Activated CD4-positive, alpha-beta T cell treated with anti-CD3 and anti-CD28 coated beads, Interleukin-2, amount 10 ng/mL, durations not matched to agents 7 days and 5 days (primary cell): ENCODE measurements at places on chromosomes 7 and 10.

- DNase-seq, result no peak
These were observed 28.7 kb downstream of the ERLIN1 start for GRCh38 chr10:100157156-100157555.

DNA sequence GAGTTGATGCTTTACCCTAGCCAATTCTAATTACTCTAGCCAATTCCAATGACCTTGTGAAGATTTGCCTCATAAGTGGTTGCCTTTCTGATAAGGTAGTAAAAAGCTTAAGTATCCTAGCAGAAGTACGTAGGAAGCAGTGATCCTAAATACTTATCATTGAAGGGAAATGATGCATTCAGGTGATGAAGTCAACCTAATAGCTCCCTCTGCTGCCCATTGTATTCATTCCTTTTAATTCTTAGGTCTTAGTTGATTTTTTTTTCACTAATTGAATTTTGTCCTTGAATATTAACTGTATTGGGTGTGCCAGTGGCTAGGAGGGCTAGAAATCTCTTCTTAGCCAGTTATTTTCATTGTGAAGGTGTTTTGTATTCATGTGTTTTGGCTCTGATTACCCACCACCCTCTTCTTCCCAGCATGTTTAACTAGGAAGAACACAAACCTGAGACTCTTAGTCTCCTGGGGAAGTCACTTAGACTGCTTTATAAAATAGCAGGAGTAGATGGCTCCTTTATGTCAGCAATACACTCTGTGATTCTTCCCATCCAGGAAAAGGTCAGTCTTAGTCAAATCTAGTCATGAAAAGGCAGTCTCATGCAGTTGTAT is 46.3 kb downstream of the PLEKHA8 start:
- peak; percentile 13 for DNase-seq

DNA sequence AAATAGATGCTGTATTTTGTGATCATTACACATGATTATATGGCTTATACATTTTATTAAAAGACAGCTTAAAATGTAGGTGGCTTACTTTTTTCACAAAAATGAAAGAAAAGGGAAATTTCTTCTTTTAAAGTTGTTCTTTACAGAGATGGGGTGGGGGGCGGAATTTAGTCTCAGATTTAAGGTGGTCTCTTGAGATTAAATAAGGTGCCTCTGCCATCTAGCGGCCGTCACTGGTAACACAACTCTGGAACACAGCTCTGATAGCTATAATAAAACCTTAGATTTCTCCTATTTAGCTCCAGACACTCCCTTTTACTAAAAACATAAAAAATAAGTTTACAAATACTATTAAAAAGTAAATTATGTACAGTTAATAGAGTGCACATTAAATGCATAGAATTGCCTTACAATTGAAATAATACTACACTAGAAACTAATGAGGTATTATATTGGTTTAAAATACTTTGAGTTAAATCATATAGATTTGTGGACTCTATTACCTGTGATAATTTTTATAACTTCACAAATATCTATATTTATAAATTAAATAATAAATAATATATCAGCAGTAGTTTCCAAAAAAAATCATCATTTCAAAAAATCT is 210.9 kb downstream of the DGKB start:
- peak; percentile 41 for DNase-seq

- no peak for DNase-seq
These were observed 40.9 kb downstream of the NUDCD3 start for GRCh38 chr7:44449584-44449928.

DNA sequence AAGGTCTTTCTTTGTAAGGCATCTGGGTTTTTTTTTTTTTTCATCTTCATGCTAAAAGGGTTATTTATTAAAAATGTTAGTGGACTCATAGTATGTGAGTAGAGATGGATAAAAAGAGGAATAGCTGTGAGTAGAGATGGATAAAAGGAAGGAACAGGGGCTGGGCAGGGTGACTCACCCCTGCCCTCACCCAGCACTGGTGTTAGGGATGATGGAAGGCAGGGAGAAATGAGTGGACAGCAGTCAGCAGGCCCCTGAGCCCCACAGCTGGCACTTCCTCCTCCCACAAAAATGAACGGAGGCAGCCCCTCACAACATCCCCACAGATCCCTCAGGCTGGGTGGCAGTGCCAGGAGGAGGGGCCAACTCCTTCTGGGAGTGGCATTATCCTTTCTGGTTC is 39.3 kb downstream of the ANTXRL start:
- DNase-seq, result no peak

- no peak for DNase-seq
These were observed 50.6 kb upstream of the IL6 start for GRCh38 chr7:22676385-22676784.

- DNase-seq, result peak; percentile 50
These were observed 29.2 kb downstream of the FAM3C start for GRCh38 chr7:121366852-121367431.

- no peak for DNase-seq
These were observed 570 bp downstream of the TBC1D12 start for GRCh38 chr10:94402843-94403379.

DNA sequence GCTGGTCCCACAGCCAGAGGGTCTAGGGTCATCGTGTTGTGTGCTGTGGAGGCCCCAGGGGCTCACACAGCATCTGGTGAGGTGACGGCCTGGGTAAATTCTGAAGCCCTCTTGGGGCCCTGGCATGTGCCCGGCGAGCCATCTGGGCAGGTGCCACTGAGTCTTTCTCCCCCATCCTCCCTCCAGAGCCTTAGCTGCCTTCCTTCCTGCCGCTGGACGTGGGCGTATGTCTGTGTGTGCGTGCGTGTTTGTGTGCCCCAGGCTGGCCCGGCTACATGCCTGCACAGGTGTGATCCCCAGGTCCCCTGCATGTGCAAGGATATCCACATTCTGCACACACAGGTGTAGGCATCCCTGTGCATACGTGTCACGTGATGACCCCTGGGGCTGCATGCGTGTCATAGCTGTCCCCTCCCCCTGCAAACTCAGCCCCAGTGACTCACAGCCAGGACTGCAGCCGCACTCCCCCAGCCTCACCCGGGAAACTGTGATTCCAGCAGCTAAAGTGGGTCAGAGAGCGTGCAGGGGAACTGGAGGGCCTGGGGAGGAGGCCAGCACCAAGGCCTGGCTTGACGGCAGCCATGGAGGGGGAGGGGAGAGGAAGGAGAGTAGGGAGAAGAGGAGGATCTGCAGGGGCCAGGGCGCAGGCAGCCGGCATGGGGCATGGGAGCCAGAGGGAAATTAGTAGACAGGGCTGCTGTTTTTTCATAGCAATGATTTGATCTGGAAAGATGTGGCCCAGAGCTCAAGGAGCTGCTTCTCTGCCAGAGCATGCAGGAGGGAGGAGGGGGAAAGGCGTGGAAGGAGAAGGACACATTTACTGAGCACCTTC is 46.4 kb downstream of the ELFN1 start:
- no peak for DNase-seq

DNA sequence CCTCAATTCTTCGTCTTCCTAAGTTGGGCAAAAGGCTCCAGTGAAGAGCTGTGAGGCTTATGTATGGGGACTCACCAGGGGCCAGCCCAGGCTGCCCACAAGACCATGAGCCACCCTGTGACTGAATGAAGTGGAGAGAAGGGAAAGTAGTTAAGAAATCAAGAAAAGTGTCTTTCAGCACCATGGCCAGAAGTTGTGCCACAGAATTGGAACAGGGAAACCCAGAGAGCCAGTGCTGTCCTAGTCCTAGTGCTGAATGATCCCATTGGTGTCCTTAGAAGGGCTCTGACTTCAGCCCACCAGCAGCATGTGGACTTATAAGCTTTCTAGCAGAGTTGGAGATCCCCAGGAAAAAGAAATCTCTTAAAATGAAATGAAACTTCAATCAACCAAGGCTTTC is 37.0 kb upstream of the CCSER2 start:
- no peak for DNase-seq

GRCh38 chr10:43263551-43264343 is 3.1 kb downstream of the RASGEF1A start:
- no peak for DNase-seq
